Kidney capillary endothelial cell (primary cell): ENCODE measurements at places on chromosomes 16 and 17.

DNA sequence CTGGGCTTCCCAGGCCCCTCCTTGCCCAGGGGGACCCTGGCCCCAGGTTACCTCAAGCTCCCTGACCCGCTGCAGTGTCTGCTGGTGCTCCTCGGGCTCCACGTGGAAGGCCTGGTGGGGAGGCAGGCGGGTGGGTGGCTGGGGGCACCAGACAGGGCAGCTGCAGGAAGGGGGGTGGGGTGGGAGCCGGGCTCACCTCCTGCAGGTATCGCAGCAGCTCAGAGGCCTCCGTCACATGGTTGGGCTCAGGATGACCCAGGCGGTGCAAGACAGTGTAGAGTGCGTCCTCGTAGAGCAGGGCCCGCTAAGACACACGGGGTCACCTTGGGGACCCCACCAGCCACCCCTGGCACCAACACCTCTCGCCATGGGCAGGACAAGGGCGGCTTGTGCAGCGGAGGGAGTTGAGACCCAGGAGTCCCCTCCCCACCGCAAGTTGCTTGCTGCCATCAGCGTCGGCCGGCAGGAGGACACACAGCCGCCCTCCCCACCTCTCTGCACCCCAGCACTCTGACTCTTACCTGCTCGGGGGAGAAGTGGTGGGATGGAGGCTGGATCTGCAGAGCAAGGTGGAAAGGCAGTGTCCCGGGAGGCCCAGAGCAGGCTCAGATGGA lies 1.1 kb downstream of the UNC13D start:
- DNase-seq, result no peak

- DNase-seq, result no peak
Measured at GRCh38 chr17:78075011-78075410, 53.5 kb downstream of the TMC6 start.

DNA sequence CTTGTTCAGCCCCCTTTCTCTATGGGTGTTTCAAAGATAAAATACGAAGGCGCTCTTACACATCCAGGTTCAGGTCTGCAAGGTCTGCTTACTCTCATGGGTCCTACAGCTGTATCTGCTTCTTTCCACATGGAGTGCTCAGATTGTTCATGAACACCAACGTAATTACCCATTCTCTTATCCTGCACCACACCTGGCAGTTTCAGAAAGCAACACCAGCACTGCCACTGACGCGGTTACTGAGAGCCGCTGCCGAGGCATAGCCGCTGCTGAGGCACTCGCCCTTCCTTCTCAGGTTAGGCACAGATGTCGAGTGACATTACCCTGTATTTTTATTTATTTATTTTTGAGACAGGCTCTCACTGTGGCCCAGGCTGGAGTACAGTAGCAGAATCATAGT lies 147.1 kb downstream of the RPTOR start:
- DNase-seq, result no peak

- no peak for DNase-seq
Measured at GRCh38 chr16:17780181-17780580, 309.4 kb upstream of the XYLT1 start.

- DNase-seq, result no peak
Measured at GRCh38 chr16:85231959-85232358, 119.7 kb upstream of the CIBAR2 start.

GRCh38 chr17:30290696-30291542 lies 825 bp downstream of the BLMH start:
- DNase-seq, result peak; percentile 24

DNA sequence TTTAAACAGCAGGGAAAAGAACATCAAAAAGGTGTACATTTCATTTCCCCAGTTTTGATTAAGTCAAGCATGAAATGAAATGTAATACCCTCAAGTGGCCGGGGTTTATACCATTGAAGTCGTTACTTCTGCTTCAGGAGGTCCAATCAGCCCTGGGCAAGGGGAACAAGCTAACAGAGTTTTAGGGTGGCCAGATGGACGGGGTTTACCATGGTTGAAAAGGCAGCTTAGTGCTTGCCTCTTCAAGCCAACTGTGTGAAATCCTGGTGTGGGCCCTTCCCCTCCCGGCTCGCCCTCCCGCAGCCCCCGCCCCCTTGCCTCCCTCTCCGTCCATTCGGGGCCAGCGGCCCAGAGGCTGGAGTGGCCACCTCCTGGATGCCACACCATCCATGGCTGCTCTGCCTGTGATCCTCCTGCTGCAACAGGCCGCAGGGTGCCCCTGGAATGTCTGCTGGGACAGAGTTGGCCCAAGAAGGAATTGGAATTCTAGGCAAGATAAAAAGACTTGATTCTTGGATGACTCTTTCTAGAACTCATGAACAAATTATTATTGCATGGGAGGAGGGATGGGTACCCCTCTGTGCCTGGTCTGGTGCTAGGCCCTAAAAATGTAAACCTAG lies 296.2 kb upstream of the IRX3 start:
- DNase-seq, result no peak

- peak; percentile 93 for DNase-seq
Measured at GRCh38 chr17:63275318-63275970, 170.7 kb downstream of the CYB561 start.

GRCh38 chr17:81065500-81065899 lies 30.5 kb downstream of the BAIAP2 start:
- DNase-seq, result no peak

DNA sequence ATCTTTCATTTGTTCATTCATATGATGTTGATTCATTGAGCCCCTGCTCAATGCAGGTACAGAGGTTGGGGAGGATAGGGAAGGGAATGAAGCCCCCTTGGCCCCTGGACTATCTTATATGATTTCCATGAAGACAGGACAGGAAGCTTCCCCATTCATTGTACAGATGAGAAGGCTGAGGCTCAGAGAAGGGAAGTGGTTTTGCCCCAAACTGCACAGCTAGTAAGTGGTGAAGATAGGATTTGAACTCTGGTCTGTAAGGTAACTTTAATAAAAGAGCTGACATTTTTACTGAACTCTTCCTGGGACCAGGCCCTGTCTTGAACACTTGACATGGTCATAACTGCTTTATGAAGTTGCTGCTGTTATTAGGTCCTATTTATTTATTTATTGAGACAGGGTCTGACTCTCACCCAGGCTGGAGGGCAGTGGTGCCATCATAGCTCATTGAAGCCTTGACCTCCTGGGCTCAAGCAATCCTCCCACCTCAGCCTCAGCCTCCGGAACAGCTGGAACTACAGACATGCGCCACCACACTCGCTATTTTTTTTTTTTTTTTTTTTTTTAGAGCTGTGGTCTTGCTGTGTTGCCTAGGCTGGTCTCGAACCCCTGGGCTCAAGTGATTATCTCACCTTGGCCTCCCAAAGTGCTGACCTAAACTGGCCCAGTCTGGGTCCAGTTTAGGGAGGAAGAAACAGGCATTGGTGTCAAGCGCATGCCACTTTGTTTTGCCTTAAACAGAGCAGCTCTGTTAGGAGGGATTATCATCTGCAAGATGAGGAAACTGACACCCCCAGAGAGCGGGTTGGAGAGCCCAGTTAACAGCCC lies 5.0 kb downstream of the CTF1 start:
- no peak for DNase-seq

- DNase-seq, result no peak
Measured at GRCh38 chr17:67239597-67239996, 5.4 kb downstream of the HELZ start.

- DNase-seq, result no peak
Measured at GRCh38 chr17:55430541-55431288, 9.1 kb upstream of the MMD start.

DNA sequence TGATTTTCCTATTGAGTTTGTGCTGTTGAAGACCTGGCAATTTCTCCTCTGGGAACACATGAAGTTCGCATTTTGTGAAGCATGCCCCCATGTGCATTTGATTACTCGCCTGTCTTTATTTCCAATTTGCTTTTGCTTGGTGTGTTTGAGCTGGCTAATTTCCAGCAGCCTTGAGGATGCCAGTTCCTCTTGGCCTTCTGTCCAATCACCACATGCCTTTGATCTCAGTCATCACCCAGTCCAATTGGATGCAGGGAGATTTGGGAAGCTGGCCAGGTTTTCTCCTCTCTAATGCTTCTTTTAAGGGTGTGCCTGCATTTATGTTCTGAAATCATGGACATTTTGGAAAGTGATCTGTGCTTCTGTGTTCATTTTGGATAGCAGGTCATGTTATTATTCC lies 3.8 kb upstream of the TMEM100 start:
- DNase-seq, result no peak

DNA sequence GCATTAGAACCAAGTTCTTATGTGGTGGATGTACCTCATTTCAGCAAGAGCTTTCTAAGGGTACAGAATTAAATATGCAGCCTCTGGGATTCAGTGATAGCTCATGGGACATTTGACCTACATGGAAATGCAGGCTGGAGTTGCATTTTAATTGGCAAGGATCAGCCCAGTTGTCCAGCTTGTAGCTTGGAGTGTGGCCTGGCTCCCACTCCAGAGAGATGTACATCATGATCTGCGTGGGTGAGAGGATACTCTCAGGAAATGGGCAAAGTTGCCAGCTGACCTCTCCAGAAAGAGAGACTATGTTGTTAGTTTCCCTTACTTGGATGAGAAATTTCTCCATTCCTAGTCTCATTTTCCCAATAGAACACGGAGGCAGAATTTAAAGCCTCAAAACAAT lies 555.3 kb downstream of the MAF start:
- DNase-seq, result no peak
